Activated CD4-positive, CD25-positive, alpha-beta regulatory T cell treated with anti-CD3 and anti-CD28 coated beads, Interleukin-2, amount 50 U/mL, for 24 hours (primary cell): ENCODE measurements at places on chromosomes 1 and 21.

- no peak for ATAC-seq
Observed at GRCh38 chr1:221947731-221948130, 205.8 kb upstream of the DUSP10 start.

- ATAC-seq: peak; percentile 70
Observed at GRCh38 chr1:88985032-88985431, 7.4 kb downstream of the KYAT3 start.

DNA sequence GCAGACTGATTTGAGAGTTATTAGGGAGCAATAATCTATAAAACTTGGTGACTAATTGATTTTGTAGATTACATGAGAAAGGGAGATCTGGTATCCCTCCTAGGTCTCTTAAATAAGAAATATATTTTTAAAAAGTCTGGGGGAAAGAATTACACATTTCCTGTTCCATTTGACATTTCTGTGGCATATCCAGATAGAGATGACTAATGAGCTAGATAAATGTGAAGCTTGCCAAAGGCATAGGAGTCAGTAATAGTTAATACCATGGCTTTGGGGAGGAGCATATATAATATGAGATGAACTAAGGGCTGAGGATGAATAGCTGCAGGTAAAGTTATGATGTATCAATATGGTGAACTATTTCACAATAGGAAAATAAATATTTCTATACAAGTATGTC, 663.7 kb downstream of the PTPRC start:
- no peak for ATAC-seq

GRCh38 chr1:188128761-188129160, 1300.0 kb downstream of the PLA2G4A start:
- no peak for ATAC-seq

- ATAC-seq: no peak
Observed at GRCh38 chr1:183778568-183779433, 26.1 kb upstream of the RGL1 start.

- no peak for ATAC-seq
Observed at GRCh38 chr1:244988521-244988920, 124.2 kb upstream of the HNRNPU start.

GRCh38 chr1:167665469-167665868, 35.4 kb downstream of the RCSD1 start:
- peak; percentile 53 for ATAC-seq

GRCh38 chr1:226405411-226405988, 2.4 kb downstream of the PARP1 start:
- ATAC-seq: no peak

GRCh38 chr1:99754697-99755096, 11.7 kb downstream of the FRRS1 start:
- no peak for ATAC-seq

DNA sequence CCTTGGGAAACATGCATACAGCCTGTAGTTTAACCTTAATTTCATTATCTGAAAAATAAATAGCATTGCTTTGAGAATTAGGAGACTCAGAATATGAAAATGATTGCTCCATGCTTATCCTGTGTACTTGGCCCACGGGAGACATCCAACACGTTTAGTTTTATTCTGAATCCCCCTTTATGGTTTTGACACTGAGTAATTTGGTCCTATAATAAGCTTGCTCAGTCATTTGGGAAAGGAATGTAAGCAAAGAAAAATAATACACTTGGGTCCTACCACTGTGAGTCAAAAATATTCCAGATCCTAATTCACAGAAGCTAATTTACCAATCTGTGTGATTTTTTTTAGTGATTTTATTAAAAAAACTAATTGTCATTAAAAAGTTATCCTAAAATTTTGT, 557.3 kb downstream of the USP25 start:
- no peak for ATAC-seq

- ATAC-seq: no peak
Observed at GRCh38 chr1:225977937-225978748, 21.0 kb downstream of the SDE2 start.

DNA sequence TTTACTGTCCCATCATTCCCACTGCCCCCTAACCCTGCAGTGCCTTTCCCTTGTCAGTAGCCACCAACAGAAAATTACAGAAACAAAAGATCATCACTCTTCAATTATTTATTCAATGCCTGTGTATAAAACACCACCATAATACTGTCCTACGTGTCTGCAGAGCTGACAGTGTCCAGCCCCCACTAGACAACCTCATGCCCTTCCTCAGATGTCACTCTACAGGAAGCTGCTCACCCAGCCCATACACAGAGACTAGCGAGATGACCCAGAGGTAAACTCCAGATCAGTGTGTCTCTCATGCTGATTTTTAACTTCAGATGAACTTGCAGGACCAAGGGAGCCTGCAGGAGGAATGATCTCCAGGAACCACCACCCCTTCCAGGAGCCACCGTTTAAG, 51.3 kb upstream of the GJA5 start:
- ATAC-seq: no peak

DNA sequence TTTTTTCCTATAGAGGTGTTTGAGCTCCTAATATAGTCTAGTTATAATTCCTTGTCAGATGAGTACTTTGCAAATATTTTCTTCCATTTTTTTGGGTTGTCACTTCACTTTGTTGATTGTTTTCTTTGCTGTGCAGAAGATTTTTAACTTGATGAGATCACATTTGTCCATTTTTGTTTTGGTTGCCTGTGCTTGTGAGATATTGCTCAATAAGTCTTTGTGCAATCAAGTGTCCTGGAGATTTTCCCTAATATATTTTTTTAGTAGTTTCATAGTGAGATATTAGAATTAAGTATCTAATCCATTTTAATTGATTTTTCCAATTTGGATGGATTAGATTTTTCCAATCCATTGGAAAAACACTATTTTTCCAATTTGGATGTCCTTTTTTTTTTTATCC, 1395.5 kb downstream of the PLA2G4A start:
- no peak for ATAC-seq

GRCh38 chr1:998995-999724, 737 bp downstream of the HES4 start:
- no peak for ATAC-seq

- no peak for ATAC-seq
Observed at GRCh38 chr1:19605967-19606366, 38.1 kb upstream of the NBL1 start.

- peak; percentile 73 for ATAC-seq
Observed at GRCh38 chr1:32754317-32755097, 51.9 kb upstream of the SYNC start.

DNA sequence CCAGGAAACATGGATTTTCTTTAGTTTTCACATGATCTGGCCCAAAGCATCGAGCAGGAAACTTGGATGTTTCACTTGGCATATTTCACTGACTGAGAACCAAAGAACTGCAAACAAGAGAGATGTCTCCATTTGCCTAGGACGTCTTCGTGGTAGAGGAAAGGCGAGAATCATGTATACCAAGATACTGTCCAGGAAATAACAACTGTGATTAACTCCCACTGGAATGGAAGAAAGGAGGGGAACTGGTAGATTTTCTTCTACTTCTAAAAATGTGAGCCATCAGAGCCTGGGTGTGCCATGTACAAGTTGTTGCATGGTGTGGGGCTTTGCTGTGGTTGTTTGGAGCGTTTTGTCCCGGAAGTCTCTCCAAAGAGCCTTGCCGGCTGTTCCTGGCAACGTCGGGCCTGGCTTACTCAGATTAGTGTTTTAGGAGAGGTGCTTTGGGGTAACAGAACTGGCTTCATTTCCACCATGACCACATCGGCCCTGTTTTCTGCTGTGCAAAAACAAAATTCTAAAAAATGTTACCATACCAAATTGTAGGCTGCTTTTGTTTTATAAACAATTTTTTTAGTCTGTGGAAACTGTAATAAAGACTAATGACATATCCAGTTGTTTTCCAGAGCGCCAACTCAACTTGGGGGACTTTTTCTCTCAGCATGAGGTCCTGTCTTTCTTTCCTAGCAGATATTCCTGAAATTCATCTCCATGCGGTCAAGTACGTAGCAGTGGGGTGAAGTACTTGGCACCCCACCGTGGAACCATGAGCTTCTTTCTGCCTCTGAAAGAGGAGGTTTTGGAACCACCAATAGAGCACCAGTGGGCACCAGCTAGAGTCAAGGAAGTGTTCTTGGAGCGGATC, 118.3 kb downstream of the TM2D1 start:
- no peak for ATAC-seq
